ENCODE measurements at places on chromosomes 7 and 10. TPM values are rescaled to one million over a fixed set of nuclear protein-coding genes. Genes with fewer than 3 reads are reported as not detected.

MYOZ1 gene
- total RNA-seq: not detected

CH25H gene
- total RNA-seq: 3.6 TPM

YKT6 gene
- 83.7 TPM for total RNA-seq

HMX2 gene
- total RNA-seq: not detected

SLC18A2 gene
- total RNA-seq: not detected

MALRD1 gene
- total RNA-seq: not detected

PHKG1 gene
- total RNA-seq: 0.13 TPM

UFSP1 gene
- 2.0 TPM for total RNA-seq

LRRD1 gene
- total RNA-seq: under 0.01 TPM

ANXA8L1 gene
- not detected for total RNA-seq

MEIG1 gene
- not detected for total RNA-seq

STEAP1B gene
- total RNA-seq: 10.9 TPM

LRRC4 gene
- 0.77 TPM for total RNA-seq

PLEKHS1 gene
- total RNA-seq: not detected

SFMBT2 gene
- total RNA-seq: 1.9 TPM

MNX1 gene
- total RNA-seq: under 0.01 TPM

SLC16A9 gene
- 0.26 TPM for total RNA-seq

PDZD7 gene
- 0.51 TPM for total RNA-seq

SSC4D gene
- 0.63 TPM for total RNA-seq

MORN4 gene
- 1.8 TPM for total RNA-seq

GRM3 gene
- not detected for total RNA-seq

ARHGEF35 gene
- total RNA-seq: 0.13 TPM

ATRNL1 gene
- 0.77 TPM for total RNA-seq

PRKCQ gene
- 0.39 TPM for total RNA-seq

PLPP4 gene
- not detected for total RNA-seq

CHAT gene
- not detected for total RNA-seq

FBXL15 gene
- total RNA-seq: 5.8 TPM

SLC26A4 gene
- 10.4 TPM for total RNA-seq

GPRIN2 gene
- total RNA-seq: not detected

ADO gene
- 10.3 TPM for total RNA-seq

FAM171A1 gene
- 29.8 TPM for total RNA-seq

ADAM22 gene
- total RNA-seq: 0.26 TPM

H2BK1 gene
- total RNA-seq: not detected

MAGI2 gene
- 0.26 TPM for total RNA-seq

MYL10 gene
- not detected for total RNA-seq

AKR1D1 gene
- not detected for total RNA-seq

CPXM2 gene
- 0.26 TPM for total RNA-seq
